ENCODE measurements at places on chromosomes 1 and 21.

DNA sequence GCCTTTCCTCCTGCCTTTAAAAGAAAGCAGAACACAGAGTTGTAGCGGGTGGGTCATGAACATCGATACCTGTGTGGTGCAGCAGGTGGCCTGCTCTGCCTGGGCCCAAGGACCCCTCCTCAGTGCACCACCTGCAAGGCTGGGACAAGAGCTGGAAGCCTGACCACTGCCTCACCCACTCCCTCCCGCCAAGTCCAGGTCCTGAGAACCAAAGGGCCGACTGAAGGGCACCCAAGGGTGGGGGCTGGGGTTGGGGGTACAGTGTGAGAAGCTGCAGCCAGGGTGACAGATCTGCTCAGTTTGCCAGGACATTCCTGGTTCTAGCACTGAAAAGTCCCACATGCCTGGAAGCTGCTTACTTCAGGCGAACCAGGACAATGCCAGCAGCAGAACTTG lies 36.1 kb downstream of the NTPCR start:
- no peak for DNase-seq

DNA sequence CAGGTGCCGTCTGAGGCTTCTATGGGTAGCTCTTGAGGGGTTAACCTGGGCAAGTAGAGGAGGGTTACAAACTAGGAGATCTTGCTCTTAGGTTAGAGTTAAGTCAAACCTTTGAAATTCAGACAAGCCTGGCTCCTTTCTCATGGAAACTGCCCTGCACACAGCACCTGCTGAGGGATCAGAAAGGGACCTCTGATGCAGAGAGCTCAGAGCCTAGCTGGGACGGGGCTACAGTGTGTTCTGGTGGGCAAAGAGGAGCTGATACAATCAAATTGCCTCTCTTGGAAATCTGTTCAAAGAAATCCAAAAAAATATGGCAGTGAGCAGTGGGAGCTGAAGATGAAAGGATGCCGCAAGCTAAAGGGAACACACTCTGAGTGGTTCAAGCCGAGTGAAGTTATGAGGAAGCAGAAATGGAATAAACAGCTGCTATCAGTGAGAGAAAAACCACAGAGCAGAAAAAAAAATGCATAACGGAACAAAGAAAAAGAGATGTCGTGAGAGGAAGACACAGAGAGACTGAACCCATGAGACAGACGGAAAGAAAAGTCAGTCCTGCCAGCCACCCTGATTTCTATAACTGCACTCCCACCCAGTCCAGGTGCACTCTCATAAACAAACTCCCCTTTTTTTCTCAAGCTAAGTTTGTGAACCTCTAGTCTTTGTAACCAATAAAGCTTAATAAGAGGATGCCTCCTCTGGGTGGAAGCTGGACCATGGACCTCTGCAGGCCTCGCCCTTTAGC lies 26.6 kb downstream of the PAFAH2 start:
- DNase-seq, result no peak

DNA sequence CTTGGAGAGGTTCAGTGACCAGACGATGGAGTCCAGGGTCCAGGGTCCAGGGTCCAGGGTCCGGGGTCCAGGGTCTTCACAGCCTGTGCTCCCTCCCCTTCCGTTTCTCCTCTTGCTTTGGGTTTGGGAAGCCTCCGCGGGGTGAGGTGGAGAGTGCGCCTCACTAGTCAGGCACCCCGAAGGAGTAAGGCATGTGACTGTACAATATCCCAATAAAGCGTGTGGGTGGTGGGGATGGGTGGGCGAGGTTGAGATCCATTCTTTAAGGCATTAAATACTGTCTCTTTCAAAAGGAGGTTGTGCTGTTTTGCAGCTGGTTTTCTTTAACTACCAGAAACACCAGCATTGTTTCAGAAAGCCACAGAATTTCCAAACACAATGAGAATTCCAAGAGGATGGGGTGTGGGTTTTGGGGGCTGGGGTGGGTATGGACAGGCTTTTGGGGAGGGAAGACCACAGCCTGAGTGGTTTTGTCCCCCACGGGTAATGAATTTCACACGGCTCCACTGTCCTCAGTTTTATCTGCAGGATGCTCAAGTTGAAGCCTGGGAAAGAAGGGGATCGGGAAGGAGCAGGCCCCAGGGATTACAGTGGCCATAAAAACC lies 65.7 kb downstream of the KIF26B start:
- DNase-seq, result no peak

DNA sequence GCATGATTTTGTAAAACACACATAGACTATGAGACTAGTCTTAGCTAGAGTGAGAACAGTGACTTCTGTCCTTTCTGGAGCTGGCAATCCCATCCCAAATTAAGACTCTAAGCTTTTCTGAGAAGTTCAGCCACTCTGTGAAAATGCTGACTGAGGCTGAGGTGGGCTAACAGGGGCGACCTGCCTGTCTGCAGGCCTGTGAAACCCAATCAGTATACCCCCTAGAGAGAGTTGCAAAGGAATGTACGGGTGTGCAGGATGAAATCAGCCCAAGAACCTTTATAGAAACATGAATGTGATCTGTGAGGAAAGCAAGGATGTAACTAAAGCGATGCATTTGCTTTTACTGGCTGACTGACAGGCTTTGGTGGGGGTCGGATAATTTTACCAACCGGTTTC lies 16.0 kb upstream of the TBX15 start:
- DNase-seq, result no peak

DNA sequence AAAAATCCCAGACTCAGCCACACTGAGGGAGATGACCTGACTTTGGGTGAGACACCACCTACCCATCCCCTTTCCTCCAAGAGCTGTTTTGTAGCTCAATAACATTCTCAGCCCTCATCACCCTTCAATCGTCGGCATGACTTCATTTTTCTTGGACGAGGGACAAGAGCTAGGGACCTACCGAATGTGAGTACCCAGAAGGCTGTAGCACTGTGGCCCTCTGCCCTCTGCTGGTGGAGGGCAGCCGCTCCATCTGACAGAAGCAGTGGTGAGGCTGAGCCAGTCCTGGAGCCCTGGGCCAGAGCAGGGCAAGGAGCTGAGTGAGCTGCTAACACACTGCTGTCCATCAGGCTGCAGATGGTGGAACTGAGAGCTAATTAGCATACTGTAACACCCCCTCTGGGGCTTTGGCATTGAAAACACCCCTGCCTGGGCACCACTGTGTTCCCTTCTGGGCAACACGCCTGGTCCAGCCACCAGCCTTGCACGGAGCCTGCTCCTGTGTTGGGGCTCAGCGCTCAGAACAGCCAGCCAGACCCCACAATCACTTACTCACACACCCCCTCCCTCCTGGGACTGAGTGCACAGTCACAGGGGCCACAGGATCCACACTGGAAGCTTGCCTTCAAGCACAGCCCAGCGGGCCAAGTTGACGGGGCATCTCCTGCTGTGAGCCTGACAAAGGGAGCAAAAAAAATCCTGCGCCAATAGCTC lies 18.3 kb upstream of the ALPL start:
- peak; percentile 54 for DNase-seq

DNA sequence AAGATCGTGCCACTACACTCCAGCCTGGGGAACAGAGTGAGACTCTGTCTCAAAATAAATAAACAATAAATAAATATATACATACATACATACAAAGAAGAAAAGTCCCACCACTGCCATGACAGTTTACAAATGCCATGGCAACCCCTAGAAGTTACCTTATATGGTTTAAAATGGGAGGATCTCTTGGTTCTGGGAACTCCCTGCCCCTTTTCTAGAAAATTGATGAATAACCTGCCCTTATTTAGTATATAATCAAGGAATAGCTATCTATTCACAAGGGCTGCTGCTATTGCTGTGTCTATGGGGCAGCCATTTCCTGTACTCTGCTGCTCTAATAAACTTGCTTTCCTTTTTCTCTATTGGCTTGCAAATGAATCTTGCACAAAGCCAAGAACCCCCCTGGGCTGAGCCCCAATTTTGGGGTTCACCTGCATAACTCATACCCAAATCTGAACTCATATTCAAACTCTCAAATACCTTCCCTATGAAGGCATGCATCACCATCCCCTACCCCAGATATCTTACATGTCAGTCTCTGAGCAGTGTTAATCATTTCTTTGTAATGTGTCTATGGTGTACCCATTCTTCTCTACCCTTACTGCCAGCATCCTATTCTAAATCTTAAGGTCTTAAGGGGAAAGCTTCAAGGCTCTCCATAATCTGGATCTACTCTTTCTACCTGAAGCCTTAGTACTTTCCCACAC lies 9.0 kb downstream of the GON4L start:
- no peak for DNase-seq

DNA sequence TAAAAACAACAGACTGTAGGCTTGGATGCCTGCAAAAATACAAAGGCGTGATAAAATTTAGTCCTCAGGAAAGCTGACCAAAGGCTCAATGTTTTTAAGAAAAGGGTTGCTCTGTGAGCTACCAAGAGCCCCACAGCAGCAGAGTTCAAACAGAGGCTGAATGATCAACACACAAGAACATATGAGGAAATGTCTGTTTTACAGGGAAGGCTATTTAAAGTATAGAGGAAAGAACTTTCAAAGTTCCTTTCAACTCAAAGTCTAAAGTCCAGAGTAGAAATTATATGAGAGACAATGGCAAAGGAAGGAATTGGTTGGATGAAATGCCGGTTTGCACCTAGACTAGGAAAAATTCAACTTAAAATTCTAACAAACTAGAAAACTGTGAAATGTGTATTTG lies 8.6 kb downstream of the CLSTN1 start:
- DNase-seq, result no peak

DNA sequence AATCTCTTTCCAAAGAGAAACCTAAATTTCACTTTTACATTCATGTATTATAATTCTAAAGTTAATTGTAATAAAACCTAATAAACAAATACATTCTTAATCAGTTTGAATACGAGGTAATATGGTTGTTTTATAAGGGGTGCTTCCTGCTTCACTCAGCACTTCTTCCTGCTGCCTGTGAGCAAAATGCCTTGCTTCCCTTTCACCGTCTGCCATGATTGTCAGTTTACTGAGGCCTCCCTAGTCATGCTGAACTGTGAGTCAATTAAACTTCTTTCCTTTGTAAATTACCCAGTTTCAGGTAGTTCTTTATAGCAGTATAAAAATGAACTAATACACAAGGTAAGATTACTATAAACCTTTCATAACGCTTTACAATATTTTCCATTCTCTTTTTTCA lies 491.1 kb upstream of the LRRC7 start:
- DNase-seq, result no peak

DNA sequence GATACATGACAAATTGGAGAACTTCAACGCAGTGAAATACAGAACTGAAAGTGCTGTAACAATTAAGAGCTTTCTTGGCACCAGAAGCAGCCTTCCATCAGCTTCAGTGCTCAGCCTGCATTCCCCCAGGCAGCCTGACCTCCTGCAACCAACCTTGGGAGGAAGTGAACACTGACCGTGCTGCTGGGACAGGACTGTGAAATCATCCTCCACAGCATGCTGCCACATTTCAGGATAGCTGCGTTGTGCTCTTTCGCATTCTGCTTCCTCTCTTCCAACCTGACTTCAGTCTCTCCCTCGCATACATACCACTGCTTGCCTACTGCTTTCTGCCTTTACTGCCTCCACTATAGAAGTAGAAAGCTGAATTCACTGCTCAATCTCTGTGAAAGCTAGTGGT lies 388.6 kb downstream of the RWDD3 start:
- DNase-seq, result no peak

GRCh38 chr1:226433341-226433720 lies 25.4 kb upstream of the PARP1 start:
- DNase-seq, result no peak

- DNase-seq, result no peak
Measured at GRCh38 chr21:24369746-24370145, 1237.5 kb downstream of the MRPL39 start.

DNA sequence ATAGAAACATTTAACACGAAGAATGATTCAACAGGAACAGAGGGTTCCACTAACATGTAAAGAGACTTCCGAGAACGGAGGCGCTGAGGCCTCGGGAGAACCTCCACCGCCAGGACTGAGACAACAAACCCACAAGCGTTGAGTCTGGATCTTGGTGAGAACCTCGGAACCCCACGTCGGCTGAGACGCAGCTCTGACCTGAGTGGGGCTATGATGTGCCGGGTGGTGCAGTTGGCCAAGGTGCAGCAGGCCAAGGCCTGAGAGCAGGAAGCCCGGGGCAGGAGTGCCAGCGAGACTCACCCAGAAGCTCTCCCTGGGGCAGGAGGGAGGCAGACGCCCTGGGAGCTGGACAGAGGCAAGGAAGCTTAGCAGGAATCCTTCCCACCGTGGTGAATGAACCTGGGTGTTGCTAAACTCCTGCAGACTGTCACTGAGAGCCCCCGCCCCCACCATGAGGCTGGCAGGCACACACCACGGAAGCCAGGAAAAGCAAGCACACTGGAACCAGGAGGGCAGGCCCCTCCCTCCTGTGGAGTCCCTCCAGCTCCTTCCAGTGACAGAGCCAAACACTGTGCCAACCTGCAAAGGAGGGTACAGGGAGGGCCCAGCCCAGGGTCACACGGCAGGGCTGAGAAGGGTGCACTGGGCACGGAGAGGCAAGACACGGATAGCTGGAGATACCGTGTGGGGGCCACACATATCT lies 34.8 kb downstream of the WDR4 start:
- DNase-seq, result no peak

- DNase-seq, result no peak
Measured at GRCh38 chr1:24903560-24903954, 26.5 kb downstream of the RUNX3 start.

DNA sequence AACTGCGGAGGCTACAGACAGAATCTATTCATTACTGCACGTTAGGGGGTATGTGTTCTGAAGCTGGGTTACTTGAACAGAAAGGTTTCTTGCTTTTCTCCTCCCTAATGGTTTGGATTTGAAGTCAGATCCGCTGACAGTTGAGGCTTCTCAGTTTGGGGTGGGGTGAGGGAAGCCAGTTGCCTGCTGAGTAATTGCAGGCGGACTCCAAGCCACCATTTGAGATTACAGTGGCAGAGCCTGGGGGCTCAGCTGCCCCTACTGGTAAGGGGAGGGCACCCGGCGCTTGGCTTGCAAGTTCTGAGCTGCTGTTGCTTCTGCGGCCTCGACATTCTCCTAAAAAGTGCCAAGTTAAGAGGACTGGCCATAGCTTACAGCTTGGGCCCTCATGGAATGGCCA lies 2.0 kb downstream of the GRHL3 start:
- no peak for DNase-seq

DNA sequence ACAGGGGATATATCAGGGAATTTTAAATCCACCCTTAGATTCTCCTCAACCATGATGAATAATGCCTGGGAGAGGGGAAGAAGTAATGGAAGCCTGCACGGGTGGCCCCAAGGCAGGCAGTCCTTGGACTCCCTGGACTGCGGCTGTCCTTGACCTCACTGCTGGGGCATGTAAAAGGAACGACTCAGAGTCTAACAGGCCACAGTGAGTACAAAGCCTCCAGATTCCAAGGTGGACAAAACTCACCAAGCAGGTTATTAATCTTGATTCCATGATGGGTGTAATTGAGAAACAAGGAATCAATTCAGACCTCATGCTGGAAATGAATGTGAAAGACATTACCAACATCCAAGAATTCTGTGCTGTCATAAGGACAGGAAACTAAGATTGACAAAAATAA lies 13.0 kb upstream of the ARHGAP29 start:
- no peak for DNase-seq

GRCh38 chr1:114353262-114353661 lies 157.7 kb downstream of the TRIM33 start:
- peak; percentile 72 for DNase-seq

All from hematopoietic multipotent progenitor cell (in vitro differentiated cells).